ENCODE measurements at places on chromosomes 6 and 20.

GRCh38 chr6:106160189-106160588 is 74.1 kb downstream of the PRDM1 start:
- DNase-seq = no peak

DNA sequence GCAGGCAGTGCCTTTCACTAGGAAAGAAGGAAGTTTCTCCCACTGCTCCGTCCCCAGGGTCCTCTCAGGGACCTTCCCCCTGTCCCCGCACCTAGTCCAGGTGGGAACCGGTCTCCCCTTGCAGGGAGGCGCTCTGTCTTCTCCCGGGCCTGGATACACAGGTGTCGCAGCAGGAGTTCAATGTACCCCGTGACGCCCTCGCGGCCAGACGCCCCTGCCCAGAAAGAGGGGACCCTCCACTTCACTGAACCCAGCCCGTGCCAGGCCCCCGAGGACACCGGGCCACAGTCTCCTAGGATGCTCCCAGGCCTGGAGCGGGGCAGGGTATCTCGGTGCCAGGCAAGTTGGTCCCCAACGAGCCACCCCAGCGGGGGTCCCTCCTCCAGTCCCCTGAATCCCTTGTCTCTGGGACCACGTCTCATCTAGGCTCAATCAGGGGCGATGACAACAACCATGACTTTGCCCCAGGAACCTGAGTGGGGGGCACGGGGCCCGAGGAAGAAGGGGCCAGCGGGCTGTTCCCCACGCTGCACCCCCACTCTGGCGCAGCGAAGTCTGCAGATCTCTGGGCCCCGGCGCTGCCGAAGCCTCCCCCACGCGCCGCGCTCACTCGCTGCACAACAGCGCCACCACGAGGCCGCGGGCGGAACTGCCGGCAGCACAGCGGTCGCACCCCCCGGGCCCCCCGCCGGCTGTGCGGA is 103.0 kb downstream of the EDN3 start:
- peak; percentile 32 for DNase-seq

GRCh38 chr20:6115221-6115895 is 7.5 kb downstream of the FERMT1 start:
- DNase-seq = no peak

- no peak for DNase-seq
Observed at GRCh38 chr6:108798670-108799353, 49.4 kb upstream of the ARMC2 start.

DNA sequence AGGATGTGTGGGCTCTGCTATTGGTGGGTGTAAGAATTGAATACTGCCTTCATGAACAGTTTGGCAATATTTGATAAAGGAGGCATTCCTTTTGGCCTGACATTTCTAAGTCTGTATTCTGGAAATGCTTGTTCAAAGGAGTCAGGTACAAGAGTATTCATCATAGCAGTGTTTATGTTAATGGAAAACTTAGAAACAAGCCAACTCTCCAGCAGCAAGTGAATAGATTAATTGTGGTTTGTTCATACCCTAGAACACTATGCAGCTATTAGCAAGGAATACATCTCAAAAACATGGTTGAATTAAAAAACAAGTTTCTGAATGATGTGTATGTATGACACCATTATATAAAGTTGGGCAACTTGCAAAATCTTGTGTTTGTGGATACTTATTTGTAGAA is 195.8 kb downstream of the ZFAND3 start:
- no peak for DNase-seq

GRCh38 chr20:33658510-33658909 is 3.6 kb upstream of the C20orf144 start:
- DNase-seq = no peak

- peak; percentile 54 for DNase-seq
Observed at GRCh38 chr6:98836025-98836961, 1.9 kb downstream of the POU3F2 start.

GRCh38 chr6:40744835-40745234 is 157.7 kb upstream of the LRFN2 start:
- no peak for DNase-seq

- no peak for DNase-seq
Observed at GRCh38 chr6:88562353-88563276, 396.5 kb upstream of the CNR1 start.

DNA sequence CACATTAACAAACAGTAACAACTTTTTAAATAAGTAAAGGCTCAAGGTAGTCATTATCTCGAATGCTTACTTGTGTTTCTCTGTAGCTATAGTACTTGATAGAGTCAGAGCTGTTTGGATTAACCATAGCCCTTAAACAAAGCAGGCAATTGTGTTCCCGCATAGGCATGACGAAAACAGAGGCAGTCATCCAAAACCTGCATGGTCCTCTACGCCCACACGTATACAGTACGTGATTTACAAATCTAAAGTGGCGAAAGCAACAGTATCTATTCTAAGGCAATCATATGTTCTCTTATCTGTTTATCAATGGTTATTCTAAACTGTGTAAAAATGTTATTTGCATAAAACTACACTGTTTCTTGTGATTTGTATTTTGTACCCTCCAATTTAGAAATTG is 31.8 kb downstream of the HFE start:
- DNase-seq = peak; percentile 57

DNA sequence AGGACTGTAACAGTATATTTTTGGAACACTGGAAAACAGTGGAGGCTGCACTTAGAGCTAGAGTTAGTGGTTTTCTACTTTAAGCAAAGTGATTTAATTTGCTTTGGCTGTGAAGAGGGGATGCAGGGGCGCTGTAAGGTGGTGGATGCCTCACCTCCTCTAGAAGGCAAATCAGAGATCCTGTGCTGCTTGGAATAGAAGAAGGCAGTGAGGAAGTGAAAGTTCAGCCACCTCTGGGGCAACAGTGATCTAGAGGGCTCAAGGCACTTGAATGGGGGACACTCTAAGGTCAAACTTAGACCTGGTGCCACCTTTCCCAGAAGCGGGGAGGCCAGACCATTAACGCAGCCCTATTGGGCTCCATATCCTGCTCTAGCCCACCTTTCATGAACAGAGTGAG is 19.0 kb upstream of the SNRPB2 start:
- no peak for DNase-seq

DNA sequence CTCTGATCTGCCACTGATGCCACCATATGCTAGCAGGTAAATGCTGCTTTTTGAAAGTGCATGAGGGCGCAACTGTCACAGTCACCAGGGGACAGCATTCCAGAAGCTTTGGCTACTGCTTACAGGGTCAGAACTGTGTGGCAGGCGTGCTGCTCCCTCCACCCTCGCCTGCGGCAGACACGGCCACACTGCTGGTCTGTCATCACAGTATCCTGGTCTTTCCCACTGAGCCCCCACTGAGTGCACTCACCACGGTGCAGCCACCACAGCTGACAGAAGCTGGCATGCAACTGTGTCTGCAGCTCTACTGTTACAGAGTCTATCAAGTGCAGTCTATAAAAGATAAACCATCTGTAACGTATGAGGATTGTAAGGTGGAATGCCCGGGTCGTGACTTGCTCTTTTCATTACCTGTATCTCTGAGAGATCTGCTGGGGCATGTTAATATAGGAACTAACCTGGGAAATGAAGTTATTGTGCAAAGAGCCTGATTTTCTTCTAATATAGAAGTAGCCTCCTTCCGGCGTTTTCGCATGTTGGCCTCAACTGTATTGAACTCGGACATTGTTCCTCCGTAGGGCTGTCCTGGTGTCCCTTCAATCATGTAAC is 24.5 kb downstream of the GCLC start:
- no peak for DNase-seq

DNA sequence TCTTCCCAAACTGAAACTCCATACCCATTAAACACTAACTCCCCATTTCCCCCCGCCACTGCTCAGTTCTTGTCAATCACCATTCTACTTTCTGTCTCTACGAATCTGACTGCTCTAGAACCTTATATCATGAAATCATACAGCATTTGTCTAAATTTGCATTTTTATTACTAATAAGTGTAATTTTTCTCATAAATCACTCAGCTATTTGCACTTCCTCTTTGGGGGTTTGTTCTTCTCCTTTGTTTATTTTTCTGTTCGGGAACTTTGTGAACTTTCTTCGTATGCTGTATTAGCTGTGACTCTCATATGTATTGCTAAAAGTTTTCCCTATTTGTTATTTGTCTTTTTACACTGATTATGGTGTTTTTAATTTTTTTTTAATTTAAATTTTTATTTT is 152.2 kb downstream of the SLC16A10 start:
- DNase-seq = no peak

DNA sequence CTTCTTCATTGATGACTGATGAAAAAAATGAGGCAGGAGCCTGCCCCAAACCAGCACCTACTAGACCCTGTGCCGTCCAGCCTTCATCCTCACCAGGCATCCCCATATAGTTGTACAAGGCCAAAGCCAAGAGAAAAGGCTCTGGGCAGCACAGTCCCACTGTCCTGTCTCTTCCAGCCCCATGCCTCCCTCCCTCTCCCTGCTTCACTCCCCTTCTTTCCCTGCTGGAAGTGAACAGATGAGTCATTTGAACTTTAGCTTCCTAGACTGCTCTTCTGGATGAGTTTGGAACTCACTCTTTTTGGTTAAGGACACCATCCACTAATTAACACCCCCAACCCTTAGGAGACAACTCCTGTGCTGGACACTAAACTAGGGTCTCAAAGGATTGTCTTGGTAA is 235.2 kb downstream of the LRFN2 start:
- DNase-seq = no peak

DNA sequence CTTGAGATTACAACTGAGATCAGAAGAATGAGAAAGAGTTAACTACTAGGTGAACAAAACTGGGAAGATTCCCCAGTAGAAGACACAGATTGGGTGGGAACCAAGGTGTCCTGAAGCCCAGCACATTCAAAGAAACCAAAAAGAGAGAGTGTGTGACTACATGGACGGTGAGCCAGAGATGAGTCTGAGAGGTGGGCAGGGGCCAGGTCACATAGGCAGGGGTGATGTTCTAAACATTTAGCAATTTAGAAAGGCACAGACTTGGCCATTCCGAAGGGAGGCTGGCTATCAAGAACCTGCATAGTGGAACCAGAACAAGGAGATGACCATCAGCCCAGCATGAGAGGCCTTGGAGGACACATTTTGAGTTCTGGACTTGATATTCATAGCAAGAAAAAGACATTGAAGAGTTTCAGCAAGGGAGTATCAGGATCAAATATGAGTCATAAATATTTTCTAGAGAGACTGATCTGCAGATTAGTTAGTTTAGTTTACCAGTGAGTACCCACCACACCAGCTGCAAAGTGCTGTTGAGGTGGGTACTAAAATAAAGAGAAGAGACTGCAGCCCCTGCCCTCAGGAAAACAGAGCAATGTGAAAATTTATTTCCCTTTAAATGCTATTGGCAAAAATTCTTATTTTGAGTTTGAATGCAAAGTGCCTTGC is 340.5 kb upstream of the PRDM1 start:
- no peak for DNase-seq

DNA sequence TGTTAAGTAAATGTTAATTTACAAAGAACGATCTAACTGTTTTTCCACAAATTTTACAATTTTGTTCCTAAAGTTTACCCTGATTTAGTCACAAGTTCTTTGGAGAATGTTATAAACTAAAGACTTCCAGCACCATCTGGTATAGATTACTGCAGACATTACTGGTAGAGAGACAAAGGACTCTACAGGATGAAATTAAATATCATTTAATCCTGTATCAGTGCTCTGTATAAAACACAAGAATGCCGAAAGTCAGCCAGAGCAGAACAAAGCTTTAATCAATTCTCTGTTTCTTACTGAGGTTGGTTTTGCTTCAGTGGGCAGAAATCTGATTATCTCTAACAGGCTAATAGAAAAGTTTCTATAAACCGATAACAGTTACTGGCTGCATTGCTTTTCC is 763.6 kb downstream of the TENT5A start:
- DNase-seq = no peak

DNA sequence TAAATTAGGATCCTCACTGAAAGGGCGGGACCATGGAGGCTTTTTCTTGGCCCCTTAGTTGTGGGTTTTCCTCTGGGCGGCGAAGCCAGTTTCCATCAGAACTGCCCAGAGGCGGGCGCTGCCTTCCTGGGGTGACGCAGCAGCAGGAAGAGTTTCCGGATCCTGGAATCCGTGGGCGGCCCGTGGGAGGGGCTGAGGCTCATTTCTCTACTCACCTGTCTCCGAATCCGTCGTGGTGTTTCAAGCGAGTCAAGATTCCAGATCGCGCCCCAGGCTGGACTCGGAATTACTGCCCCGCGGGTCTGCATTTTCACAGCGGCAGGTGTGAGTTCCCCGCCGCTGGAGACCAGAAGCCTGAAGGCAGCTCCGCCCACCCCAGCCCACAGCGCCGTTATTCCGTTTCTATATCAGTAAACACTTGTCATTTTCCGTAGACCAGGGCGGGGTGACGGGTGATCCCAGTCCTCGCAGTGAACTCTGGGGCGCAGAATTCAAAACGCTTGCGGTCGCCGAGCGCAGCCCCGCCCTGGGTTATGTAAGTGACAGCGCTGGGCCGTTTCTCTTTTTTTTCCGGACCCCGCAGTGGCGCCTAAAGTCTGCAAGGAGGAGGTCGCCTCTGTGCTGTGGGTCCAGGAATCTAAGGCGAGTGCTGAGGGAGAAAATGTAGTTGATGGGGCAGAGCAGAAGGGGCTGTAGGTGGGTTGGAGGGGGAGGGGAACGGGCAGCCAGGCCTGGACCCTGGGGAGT is 27.2 kb upstream of the POU5F1 start:
- peak; percentile 86 for DNase-seq

Data from NCI-H774 (cell line).